Endothelial cell of umbilical vein (primary cell): ENCODE measurements at places on chromosomes 1 and 21.
A peak's percentile ranks its signal among the peaks of the same experiment; 100 is the strongest.

- DNase-seq, result peak; percentile 35
These were observed 615 bp downstream of the GPR161 start for GRCh38 chr1:168135921-168136708.

DNA sequence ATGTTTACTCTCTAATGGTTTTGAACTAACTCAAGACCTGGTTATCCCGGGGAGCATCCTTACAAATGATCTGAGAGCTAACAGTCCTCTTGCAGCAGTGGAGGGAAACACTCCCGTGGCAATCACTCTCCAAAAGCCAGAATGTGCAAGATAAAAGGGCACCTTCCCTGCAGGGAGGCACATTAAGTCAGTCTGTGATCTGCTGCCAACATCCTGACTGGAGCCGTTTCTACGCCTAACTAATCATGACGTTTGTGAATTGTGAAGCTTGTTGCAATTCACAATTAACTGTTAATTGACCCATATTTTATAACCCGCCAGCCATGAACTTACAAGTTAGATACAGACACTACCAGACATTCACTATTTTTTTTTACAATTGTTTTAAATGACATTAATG, 52.1 kb upstream of the LGALS8 start:
- no peak for DNase-seq

DNA sequence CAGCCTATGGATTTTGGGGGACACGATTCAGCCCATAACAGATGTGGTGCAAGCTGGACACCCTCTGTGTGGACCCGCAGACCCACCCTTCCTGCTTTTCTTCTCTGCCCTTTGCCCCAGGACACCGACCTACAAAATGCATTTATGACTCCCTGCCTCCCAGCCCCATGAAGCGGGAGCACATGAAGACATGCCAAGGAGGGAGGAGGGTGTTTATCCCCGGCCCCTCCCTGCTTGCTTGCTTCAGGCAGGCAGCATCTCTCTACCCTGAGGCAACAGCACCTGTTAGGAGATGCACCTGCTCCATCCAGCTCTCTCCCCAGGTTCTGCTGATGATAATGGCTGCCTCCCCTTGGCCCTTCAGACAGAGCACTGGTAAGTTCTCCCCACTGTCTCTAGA, 187.5 kb downstream of the PSMG1 start:
- no peak for DNase-seq

- DNase-seq, result no peak
These were observed 299.2 kb downstream of the SRGAP2C start for GRCh38 chr1:121483961-121484424.

GRCh38 chr1:230191079-230191804, 124.2 kb downstream of the GALNT2 start:
- DNase-seq, result peak; percentile 83

DNA sequence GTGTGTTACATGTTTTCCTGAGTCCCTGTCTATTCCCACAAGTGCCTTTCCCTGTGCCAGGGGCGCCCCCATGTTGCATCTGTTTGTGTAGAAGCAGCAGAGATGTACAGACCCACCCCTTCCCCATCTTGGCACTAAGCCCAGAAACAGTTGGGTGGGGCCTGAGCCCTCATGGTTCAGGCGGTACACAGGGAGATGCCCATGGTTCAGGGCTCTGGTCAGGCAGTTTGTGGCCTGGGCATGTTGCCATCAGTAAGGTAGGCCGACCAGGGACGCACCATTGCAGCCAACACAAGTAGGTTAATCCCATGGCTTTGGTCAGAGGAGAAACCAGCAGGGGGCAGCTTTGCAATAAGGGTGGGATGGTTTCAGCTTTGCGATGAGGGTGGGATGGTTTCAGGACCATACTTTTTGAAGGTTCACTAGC, 914 bp upstream of the ADGRB2 start:
- peak; percentile 25 for DNase-seq

DNA sequence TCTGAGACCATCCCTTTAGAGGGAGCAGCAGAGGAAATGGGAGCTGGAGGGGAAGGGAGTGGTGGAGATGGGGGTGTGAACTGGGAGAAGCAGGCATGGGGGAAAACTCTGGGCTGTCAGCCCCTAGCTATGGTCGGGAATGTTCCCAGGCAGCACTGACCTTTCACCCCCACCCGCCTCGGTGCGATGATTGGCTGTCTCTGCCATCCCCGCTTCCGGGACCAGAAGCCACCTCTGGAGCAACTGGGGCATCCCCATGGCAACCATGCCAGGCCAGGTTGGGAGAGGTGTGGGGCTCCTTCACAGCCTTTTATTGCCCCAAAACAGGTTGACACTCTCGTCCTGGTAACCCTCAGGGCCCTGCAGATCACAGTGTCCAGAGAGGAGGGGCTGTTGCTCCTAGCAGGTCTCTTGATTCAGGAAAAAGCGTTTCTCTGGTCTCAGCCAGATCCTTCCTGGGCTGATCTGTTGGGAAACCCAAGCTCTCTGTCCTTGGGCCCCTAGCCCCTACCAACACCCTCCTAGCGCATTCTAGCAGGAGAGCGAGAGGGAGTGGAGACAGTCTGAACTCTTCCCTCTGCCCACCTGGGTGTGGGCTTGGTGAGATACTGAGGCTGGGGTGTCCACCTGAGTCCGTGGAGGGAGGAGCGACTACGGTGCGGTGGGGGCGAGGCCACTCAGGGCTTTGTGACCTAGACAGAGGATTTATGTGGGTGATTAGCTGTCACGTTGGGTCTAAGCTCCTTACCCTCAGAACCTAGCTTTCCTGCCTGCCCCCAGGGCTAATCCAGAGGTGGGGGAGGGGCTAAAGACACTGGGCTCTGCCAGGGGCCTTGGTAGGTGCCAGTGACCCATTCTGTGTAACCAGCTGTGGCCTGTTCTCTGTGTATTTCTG, 12.2 kb upstream of the SLC6A9 start:
- no peak for DNase-seq

GRCh38 chr1:33802268-33802667, 61.6 kb upstream of the HMGB4 start:
- no peak for DNase-seq

DNA sequence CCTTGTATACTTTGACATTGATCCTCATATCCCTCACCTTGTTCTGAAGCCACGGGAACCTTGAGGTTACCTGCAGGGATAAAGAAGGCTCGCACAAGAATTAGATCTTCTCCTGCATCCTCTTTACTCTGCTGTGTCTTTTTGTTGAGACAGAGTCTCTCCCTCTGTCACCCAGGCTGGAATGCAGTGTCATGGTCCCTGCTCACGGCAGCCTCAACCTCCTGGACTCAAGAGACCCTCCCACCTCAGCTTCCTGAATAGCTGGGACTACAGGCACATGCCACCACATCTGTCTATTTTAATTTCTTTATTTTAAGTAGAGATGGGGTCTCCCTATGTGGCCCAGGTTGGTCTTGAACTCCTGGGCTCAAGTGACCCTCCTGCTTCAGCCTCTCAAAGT, 134.7 kb downstream of the PTPRC start:
- no peak for DNase-seq

DNA sequence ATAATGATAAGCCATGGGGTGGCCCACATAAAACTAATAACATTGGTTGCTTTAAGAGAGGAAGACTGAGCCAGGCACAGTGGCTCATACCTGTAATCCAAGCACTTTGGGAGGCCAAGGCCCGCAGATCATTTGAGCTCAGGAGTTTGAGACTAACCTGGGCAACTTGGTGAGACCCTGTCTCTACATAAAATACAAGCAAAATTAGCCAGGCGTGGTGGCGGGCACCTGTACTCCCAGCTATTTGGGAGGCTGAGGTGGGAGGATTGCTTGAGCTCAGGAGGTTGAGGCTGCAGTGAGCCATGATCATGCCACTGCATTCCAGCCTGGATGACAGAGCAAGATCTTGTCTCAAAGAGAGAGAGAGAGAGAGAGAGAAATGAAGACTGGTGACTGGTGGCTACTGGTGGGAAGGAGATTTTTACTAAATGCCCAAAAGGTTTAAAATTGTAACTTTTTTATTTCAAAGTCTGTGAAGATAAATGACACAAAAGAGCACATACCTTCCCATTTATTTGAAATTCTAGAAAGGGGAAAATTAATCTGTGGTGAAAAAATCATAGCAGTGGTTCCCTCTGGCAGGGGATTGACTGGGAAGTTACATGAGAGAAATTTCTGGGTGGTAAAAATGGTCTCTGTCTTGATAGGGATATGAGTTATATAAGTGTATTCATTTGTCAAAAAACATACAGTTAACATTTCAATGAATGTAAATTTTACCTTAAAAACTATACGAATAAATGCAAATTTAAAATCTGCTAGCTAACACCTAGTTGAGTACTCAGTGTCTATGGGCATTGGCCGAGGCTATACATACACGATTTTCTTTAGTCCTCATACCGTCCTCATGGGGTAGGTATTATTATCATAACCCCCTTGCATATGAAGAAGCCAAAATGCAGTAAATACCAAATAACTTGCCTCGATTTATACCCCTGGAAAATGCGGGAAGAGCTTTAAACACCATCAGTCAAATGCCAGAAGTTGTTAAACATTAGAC, 2.2 kb upstream of the NBPF1 start:
- DNase-seq, result no peak

DNA sequence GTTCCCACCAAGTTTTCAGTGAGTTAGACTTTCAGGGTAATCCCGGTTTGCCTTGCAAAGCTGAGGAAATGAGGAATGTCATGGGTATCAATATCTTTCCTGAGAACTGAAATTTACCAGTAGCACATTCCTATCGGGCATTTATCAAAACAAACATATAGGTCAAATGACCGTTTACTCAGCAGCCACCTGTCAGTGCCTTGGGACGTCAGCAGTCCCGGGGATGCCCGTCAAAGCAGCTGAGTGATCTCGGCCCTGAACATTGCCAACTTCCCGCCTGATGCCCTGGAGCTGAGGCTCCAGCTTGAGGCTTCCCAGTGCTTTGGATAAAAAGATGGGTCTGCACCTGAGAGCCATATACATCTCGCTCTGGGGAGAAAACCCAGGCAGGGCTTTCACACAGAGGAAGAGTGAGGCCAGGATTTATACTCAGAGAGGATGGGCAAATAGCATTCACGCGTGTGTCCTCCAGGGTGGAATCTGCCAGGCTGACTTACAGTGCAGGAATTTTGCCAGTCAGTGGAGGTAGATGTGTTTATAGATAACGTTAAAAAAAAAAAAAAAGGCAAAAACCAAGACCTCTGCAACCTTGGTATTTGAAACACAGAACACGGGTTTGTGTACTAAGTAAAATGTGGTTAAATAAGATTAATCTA, 435.7 kb upstream of the VAMP3 start:
- DNase-seq, result no peak

DNA sequence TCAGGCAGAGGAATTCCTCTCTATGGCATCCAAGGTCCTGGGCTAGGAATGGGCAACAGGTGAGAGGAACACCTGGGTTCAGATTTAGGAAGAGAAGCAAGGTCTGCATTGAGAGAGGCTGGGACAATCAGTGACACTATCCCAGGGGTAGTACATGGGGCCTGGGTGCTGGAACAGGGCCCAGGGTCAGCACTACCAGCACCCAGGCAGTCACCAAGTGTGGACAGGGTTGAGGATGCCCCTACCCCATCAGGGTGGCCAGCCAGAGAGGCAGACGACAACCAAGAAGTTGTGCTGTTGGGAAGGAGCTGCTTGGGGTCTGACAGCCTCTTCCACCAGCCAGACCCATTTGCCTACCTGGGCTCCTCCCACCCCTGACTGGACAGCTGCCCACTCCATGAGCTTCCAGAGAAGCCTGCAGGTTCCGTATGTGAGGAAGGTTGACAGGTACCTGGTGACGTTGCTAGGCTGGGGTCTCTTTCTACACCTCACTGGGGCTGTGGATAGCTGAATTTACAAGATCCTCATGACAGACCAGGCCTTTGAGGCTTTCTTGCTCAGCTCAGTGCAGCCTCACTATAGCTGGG, 13.9 kb downstream of the CYP4A11 start:
- no peak for DNase-seq

DNA sequence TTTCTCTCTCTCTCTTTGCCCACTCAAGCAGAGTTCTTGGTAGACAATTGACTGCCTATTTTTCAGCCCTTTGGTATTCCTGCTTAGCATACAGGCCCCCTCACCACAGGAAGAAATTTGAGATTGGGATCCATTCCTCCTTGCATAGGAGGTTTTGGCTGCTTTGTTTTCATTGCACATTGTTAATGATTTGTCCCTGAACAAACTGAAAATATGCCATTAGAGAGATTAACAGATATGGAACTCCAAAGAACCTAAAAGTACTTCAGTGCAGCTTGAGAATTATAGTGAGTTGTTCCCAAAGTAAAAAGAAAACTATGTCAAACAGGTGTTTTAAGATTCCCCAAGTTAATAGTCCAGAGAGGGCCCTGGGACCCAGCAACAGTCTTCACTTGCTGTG, 200.0 kb downstream of the TTLL7 start:
- DNase-seq, result no peak

DNA sequence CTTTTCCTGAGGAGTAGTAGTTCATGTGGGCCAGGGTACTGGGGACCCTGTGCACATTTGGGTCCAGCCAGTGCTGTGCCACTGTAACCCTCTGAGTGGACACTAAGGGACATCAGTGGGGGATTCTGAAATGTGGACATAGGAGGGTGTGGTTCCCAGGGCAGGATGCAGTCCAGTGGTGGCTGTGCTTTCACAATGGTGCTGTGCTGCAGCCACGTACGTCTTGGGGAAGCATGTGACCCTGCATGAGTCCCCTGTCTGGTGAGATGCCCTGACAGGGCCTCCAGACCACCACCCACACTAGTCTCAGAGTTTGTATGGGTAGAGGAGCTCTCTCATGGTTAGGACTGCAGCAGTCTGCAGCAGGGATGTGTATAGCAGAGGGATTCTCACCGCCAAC, 37.8 kb upstream of the WNT2B start:
- no peak for DNase-seq

DNA sequence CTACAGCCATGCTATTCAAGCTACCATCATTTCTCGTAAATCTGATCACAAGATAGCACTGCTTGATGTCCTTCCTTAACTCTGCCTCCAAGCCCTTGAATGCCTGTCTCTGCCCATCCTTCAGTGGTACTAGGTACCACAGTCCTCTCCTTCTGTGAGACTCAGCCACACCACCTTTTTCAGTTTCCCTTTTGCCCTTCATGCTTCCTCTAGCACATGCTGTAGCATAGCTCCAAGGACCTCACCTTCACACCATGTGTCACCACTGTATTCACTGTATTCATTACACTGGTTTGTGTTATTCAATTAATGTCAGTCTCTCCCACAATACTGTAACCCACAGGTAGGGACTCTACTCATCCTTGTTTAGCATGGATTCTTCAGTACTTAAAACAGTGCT, 8.0 kb upstream of the TP53BP2 start:
- no peak for DNase-seq

GRCh38 chr1:3106216-3106615, 37.2 kb downstream of the PRDM16 start:
- DNase-seq, result no peak

DNA sequence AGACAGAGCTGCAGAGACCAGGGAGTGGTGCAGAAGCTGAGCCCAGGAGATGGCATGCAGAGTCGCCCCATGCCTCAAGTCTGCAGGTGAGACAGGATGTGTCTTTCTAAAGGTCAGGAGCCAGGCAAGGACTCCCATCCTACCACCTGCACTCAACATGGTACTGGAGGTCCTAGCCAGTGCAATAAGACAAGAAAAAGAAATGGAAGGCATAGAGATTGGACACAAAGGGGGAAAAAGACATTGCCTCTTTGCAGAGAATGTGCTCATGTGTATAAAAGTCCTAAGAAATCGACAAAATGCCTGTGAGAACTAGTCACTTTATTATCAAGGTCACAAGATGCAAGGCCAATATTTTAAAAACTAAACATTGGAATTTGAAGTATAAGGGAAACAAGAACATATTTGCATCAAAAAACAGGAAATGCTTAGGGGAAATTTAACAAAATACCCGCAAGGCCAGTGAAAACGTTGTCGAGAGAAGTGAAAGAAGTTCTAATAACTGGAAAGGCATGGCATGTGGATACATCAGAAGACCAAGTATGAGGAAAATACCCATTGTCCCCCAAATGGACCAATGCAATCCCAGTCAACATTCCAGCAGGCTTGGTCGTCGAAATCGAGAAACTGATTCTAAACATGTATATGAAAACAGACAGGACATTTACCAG, 13.2 kb upstream of the PRXL2B start:
- no peak for DNase-seq
